SJSA1 (cell line): ENCODE measurements at places on chromosomes 11 and 22. TPM values are rescaled to one million over a fixed set of nuclear protein-coding genes. Genes with fewer than 3 reads are reported as not detected.

DNA sequence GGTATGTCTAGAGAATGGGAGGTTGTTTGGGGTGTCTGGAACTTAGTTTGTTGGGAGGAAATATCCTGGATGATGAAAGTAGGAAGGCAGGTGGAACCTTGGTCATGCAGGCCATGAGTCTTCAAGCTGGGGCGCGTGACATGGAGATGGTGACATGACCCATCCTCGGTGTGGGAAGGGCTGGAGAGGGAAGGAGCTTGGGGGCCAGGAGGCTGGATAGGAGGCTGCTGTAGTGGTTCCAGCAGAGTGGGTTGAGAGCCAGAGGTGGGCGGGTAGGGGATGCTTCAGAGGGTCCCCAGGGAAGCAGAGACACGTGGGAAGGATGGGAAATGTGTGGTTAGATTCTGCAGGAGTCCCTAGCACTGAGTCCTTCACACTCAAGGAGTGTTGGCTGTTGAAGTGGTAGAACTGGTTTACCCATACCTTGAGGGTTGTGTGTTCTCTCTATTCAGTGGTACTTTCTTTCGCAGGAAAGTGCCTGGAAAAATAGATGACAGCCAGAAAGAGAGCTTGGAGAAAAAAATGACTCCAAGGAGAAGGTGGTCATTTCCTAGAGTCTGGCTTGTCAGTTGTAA lies 56.8 kb downstream of the LDLRAD3 start:
- DNase-seq = no peak
- H3K36me3 ChIP-seq = no peaks in the 10 kb centered on the region
- H3K27ac ChIP-seq = no peak overlapping the region
- no peaks in the 10 kb centered on the region for H3K27me3 ChIP-seq

GRCh38 chr22:30908051-30908461 lies 60.5 kb downstream of the MORC2 start:
- DNase-seq = peak; percentile 24
- no peak overlapping the region for H3K27ac ChIP-seq
- no peaks in the 10 kb centered on the region for H3K36me3 ChIP-seq
- H3K4me1 ChIP-seq = no peaks in the 10 kb centered on the region
- no peak overlapping the region for H3K4me3 ChIP-seq
- no peaks in the 10 kb centered on the region for H3K27me3 ChIP-seq

GRCh38 chr11:14449302-14449714 lies 50.3 kb downstream of the COPB1 start:
- H3K4me3 ChIP-seq = no peak overlapping the region
- H3K36me3 ChIP-seq = peaks cover 13% of the 10 kb centered on the region
- H3K27ac ChIP-seq = no peak overlapping the region; the same call in 1 of the 2 replicates
- peaks cover 42% of the 10 kb centered on the region for H3K4me1 ChIP-seq
- DNase-seq = peak; percentile 26

The RFPL3 gene
- total RNA-seq = not detected in 2 replicates

The MPZL3 gene
- not detected in 2 replicates for total RNA-seq

The OR51E2 gene
- total RNA-seq = 0.09 and 0.21 TPM in 2 replicates

GRCh38 chr11:19672586-19673206 lies 39.9 kb upstream of the NAV2 start:
- H3K27ac ChIP-seq = no peak overlapping the region
- no peaks in the 10 kb centered on the region for H3K36me3 ChIP-seq
- peaks cover 18% of the 10 kb centered on the region for H3K4me1 ChIP-seq
- no peaks in the 10 kb centered on the region for H3K27me3 ChIP-seq

DNA sequence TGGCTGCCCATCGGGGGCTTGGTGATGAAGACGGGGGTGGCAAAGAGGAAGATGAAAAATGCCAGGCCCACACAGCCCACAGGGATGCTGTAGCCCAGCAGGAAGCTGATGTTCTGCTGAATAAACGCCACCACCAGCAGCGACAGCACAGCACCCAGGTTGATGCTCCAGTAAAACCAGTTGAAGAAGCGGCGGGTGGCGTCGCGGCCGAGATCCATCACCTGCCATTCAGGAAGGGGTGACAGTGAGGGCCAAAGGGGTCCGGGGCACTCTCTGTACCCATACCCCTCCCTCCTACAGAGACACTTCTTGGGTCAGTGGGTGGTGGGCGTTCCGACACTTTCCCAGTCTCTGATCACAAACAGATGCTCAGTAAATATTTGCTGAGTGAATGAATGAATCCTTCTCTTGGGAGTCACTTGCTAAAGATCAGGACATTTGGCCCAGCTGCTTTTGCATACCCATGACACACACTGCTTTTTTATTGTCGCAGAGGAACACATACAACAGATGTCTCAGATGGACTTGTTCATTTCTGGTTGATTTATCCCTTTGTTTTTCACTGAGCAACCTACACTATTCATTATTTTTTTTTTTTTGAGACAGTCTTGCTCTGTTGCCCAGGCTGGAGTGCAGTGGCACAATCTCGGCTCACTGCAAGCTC lies 5.2 kb downstream of the SLC15A3 start:
- no peak for DNase-seq
- no peak overlapping the region for H3K27ac ChIP-seq
- peaks cover 20% of the 10 kb centered on the region for H3K4me1 ChIP-seq
- H3K36me3 ChIP-seq = peaks cover 47% of the 10 kb centered on the region
- H3K4me3 ChIP-seq = no peak overlapping the region
- no peaks in the 10 kb centered on the region for H3K27me3 ChIP-seq

The TMEM80 gene
- 16.0 and 16.7 TPM in 2 replicates for total RNA-seq

- H3K36me3 ChIP-seq = no peaks in the 10 kb centered on the region
- peaks cover 14% of the 10 kb centered on the region for H3K4me1 ChIP-seq
- H3K4me3 ChIP-seq = peak within 1 kb of the TSS; percentile 14; the same call in 1 of the 2 replicates
- H3K27ac ChIP-seq = no peak within 1 kb of the TSS
- H3K27me3 ChIP-seq = peaks cover 18% of the 10 kb centered on the region
Measured at GRCh38 chr11:75668451-75669297, at the start of gene MAP6. TSS of gene MAP6 (minus strand) at chr11:75669038. CDS start at chr11:75668369, 669 bp downstream.

GRCh38 chr11:115707180-115707905 lies 203.1 kb upstream of the CADM1 start:
- H3K27ac ChIP-seq = no peak overlapping the region
- no peaks in the 10 kb centered on the region for H3K36me3 ChIP-seq
- DNase-seq = no peak
- H3K4me3 ChIP-seq = no peak overlapping the region
- no peaks in the 10 kb centered on the region for H3K4me1 ChIP-seq
- H3K27me3 ChIP-seq = no peaks in the 10 kb centered on the region

GRCh38 chr11:124886978-124887666 lies 10.5 kb downstream of the ROBO4 start:
- no peak overlapping the region for H3K27ac ChIP-seq
- H3K4me1 ChIP-seq = peaks cover 7% of the 10 kb centered on the region; the same call in 1 of the 2 replicates
- no peak overlapping the region for H3K4me3 ChIP-seq
- no peaks in the 10 kb centered on the region for H3K36me3 ChIP-seq
- no peaks in the 10 kb centered on the region for H3K27me3 ChIP-seq

- DNase-seq = no peak
- no peaks in the 10 kb centered on the region for H3K27me3 ChIP-seq
- no peak overlapping the region for H3K27ac ChIP-seq
- no peaks in the 10 kb centered on the region for H3K36me3 ChIP-seq
- H3K4me3 ChIP-seq = no peak overlapping the region
Measured at GRCh38 chr11:37988031-37988430, 1390.0 kb upstream of the RAG2 start.

The MRGPRX4 gene
- total RNA-seq = not detected in 2 replicates

The SYT9 gene
- not detected in 2 replicates for total RNA-seq

The FGF19 gene
- total RNA-seq = 3.0 and 10.3 TPM in 2 replicates

- H3K4me3 ChIP-seq = no peak overlapping the region
- H3K4me1 ChIP-seq = peaks cover 9% of the 10 kb centered on the region
- no peaks in the 10 kb centered on the region for H3K36me3 ChIP-seq
Measured at GRCh38 chr11:12598330-12599256, 75.6 kb upstream of the TEAD1 start.

The CRYBA4 gene
- total RNA-seq = not detected in 2 replicates

DNA sequence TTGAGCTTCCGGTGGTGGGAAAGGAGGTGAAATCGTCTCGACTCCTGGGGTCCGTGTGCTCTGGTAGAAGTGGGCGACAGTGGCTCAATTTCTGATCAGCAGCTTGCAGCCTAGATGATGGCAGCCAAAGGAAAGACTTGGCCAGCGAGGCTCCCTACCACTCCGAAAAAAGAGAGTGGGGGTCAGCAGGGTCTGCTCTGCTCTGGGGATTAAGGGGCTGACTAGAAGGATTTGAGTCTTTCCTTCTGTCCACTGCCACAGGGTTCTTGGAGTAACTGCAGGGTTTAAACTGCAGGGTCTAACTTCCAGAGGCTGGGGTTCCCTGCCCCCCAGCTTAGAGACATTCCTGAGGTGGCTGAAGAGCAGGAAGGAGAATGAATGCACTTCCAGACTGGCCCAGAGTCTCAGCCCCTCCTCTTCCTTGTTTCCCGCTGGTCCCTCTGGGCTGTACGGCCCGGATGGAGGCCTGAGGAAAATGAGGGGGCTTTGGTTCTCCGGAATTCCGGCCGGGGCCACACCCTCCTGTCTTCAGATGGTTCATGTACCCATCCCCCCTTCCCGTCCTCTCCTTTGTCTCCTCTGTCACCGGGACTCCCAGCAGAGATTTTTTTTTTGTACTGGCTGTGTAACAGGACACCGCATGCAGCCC lies 907 bp downstream of the SERPINH1 start:
- no peaks in the 10 kb centered on the region for H3K27me3 ChIP-seq
- H3K4me1 ChIP-seq = peaks cover 50% of the 10 kb centered on the region
- peak overlapping the region; percentile 78 for H3K4me3 ChIP-seq

DNA sequence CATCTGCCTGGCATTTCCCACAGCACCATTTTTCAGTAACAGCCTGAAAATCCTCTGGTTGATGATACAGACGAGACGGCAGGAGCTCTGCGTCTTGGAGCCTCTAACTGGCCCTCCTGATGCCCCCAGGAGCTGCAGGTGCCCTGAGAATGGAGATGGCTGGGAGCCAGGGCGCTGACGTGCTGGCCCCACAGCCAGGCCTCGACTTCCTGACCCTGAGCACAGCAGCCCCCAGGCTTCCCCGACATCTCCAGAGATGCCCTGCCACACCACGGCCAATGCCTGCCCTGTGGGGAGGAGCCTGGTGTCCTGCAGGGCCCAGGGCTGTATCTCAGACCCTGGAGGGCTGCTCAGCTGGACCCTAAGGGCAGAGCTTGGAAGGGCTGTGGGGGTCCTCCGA lies 21.5 kb downstream of the TOLLIP start:
- H3K27me3 ChIP-seq = no peaks in the 10 kb centered on the region
- peaks cover 4% of the 10 kb centered on the region for H3K36me3 ChIP-seq
- H3K27ac ChIP-seq = no peak overlapping the region
- no peak for DNase-seq
- no peak overlapping the region for H3K4me3 ChIP-seq
- H3K4me1 ChIP-seq = no peaks in the 10 kb centered on the region

GRCh38 chr11:33652431-33652830 lies 48.2 kb downstream of the C11orf91 start:
- H3K27ac ChIP-seq = no peak overlapping the region
- no peak for DNase-seq
- no peaks in the 10 kb centered on the region for H3K27me3 ChIP-seq
- H3K4me3 ChIP-seq = no peak overlapping the region
- no peaks in the 10 kb centered on the region for H3K4me1 ChIP-seq

The CDC42EP1 gene
- total RNA-seq = 21.5 and 22.3 TPM in 2 replicates

- H3K27me3 ChIP-seq = no peaks in the 10 kb centered on the region
- no peak for DNase-seq
- no peak overlapping the region for H3K27ac ChIP-seq
- no peak overlapping the region for H3K4me3 ChIP-seq
- no peaks in the 10 kb centered on the region for H3K36me3 ChIP-seq
- H3K4me1 ChIP-seq = peaks cover 20% of the 10 kb centered on the region
Measured at GRCh38 chr11:27274854-27275395, 88.1 kb downstream of the CCDC34 start.
